Placental pericyte (primary cell): ENCODE measurements at places on chromosomes 1 and 21. TPM values are rescaled to one million over a fixed set of nuclear protein-coding genes. Genes with fewer than 3 reads are reported as not detected.

Gene SMCP
- not detected in 2 replicates for total RNA-seq

Gene HFM1
- total RNA-seq, result 0.14 and 0.22 TPM in 2 replicates

Gene VASH2
- total RNA-seq, result 0.14 TPM in 1 of 2 replicates, not detected in the other

Gene CCT3
- total RNA-seq, result 235 and 416 TPM in 2 replicates

Gene NUAK2
- total RNA-seq, result 5.5 and 9.7 TPM in 2 replicates

Gene UMODL1
- 0.29 TPM in 1 of 2 replicates, not detected in the other for total RNA-seq

Gene COL6A1
- total RNA-seq, result 1,721 and 2,096 TPM in 2 replicates

Gene FCRL5
- total RNA-seq, result not detected in 2 replicates

Gene OR2W3
- 1.4 and 1.8 TPM in 2 replicates for total RNA-seq

Gene EDEM3
- total RNA-seq, result 62.4 and 89.5 TPM in 2 replicates

Gene CLCA4
- total RNA-seq, result not detected in 2 replicates

Gene GREM2
- 2.0 and 8.4 TPM in 2 replicates for total RNA-seq

Gene CELA2B
- total RNA-seq, result not detected in 2 replicates
